ENCODE measurements at places on chromosomes 4 and X.

- no peak for DNase-seq
Observed at GRCh38 chr4:14151101-14151500, 523.6 kb upstream of the BOD1L1 start.

GRCh38 chr4:169184686-169185085 lies 86.1 kb downstream of the SH3RF1 start:
- no peak for DNase-seq

- no peak for DNase-seq
Observed at GRCh38 chr4:32735856-32736590, 2015.9 kb downstream of the PCDH7 start.

DNA sequence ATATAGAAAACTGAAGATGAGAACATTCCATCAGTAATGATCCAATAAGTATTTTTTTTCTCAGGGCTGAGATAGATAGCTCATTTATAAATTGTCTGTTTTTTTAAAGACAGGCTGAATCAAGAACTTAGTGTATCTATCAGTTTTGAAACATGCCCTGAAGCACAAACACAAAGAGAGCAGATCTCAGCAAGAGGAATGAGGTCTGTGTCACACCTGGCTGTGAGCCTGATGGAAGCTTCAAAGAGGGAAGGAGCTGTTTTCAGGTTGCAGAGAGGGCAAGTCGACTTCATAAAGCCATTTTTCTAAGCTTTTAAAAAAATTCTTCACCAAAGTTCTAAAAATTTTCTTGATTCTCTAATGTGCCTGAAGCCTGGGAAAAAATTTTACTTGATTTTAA lies 434.9 kb downstream of the PDGFC start:
- no peak for DNase-seq

DNA sequence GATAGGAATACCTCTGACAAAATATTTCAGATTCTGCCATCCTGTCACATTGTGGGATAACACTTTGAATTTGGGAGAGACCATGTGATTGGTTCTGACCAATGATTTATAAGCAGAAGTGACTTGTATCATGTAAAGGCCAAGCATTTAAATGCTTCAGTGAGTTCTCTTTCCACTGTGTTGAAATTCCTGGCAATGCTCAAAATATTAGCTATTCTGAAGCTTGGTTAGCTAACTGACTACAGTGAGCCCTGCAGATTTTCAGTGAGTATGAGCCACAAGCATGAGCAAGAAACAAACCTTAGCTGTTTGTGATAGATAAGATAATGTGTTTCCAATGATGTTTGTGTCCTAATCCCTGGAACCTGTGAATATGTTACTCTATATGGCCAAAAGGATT lies 562.8 kb upstream of the AADAT start:
- no peak for DNase-seq

GRCh38 chrX:39856472-39857121 lies 241.2 kb downstream of the BCOR start:
- no peak for DNase-seq

All from activated effector memory CD4-positive, alpha-beta T cell treated with anti-CD3 and anti-CD28 coated beads, Interleukin-2, amount 50 U/mL, for 16 hours (primary cell).